ENCODE measurements at places on chromosomes 12 and 14.

DNA sequence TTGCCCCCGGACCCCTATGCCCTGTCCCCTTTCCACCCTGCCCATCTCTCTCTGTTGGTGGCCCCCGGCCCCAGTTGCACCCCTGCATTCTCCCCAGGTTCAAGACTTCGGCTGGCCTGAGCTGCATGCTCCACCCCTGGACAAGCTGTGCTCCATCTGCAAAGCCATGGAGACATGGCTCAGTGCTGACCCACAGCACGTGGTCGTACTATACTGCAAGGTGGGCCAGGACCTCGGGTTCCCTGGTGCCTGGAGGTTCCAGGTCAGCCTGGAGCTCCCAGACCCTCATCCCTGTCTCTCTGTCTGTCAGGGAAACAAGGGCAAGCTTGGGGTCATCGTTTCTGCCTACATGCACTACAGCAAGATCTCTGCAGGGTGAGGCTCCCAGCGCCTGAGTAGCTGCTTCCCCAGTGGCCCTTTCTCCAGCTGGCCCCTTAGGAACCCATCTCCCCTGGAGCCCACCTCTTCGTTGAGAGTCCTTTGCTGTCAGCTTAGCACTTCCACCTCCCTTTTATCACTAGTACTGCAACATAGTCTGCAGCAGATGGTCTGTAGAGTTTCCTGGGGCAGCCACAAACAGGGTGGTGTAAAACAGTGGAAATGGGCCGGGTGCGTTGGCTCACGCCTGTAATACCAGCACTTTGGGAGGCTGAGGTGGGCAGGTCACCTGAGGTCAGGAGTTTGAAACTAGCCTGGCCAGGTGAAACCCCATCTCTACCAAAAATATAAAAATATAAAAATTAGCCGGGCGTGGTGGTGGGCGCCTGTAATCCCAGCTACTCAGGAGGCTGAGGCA, 5.8 kb downstream of the TNS2 start:
- no peak for DNase-seq

GRCh38 chr12:84793558-84794367, 118.8 kb downstream of the SLC6A15 start:
- DNase-seq = no peak

DNA sequence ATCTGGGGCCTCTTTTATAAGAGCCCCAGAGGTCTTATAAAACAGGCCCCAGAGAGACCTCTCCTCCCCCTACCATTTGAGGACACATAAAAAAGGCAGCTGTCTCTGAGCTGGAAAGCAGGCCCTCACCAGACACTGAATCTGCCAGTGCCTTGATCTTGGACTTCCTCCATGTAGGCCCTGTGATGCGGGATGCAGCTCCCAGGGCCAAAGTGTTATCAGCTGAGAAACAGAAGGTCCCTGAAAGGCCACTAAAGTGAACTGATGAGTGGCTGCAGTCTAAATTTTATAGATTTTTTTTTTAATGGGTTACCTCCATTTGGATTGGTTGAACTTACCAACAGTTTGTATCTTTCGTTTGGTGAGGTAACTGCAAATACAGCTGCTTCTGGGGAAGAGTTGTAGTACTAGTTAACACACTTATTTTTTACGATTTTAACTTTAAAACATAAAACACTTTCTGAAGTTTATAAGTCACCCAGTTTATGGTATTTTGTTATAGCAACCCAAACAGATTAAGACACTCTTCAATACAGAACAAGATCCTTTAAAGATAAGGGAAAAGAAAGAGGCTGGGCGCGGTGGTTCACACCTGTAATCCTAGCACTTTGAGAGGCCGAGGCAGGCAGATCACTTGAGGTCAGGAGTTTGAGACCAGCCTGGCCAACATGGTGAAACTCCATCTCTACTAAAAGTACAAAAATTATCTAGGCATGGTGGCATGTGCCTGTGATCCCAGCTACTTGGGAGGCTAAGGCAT, 5.6 kb upstream of the GUCY2C start:
- DNase-seq = no peak

DNA sequence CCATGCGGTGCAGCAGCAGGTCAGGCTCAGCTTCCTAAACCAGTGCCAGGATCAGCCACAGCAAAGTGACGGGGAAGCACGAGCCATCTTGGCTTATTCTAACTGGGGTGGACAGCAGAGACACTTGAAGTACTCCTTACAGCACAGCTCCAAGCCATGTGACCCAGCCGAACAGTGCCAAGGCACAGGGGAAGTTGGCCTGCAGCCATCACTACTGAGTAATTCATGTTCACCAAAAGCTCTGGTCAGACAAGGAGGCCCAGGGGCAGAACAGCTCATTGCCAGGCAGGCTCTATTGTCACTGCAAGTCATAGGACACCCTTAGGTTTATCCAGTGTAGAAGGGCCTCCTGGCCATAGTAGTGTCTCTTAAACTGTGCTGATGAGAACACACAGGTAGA, 23.4 kb upstream of the SLC35F4 start:
- no peak for DNase-seq

DNA sequence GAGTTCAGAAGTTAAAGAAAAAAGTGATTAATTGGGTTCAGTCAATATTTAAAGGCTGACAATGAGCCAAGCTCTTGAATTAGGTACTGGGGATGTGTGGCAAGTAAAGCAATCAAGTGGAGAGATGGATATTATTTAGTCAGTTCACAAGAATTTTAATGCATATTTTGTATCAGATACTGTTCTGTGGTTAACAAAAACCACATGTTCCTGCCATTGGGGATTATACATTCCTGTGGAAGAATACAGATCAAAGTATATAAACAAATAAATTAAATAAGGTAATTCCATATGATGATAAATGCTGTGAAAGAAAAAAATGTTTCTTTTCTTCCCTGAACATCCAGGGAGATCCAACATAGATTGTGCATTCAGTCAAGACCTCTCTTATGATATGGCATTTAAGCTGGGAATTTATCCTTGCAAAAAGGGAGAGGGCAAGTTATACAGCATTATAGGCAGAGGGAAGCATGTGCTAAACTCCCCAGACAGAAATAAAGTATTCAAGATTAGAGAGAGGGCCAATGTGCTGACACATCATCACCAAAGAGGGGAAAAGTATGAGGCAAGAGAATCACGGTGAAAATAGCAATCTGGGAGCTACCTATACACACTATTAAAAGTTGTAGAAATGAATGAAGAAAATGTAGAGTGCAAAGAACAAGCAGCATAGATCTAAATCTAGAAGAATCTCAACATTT, 17.6 kb upstream of the A2M start:
- DNase-seq = no peak

DNA sequence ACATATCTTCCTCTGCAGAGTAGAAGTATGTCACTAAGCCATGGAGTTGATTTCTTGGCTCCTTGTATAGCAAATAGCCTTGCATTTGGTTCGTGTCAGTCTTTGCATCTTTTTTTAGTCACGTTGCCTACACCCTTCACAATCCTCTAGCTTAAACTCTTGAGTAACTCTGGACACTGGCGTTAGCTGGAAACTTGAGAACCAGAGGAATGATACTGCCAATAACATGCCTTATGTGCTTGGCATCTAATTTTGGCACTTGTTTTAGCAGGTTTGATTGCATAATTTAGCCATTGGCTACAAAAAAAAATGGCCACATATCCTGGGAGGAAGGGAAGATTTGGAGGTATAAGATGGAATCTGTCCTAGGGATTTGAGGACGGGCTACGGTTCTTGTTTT, 136.2 kb downstream of the ETV6 start:
- DNase-seq = no peak

- no peak for DNase-seq
Measured at GRCh38 chr14:54627540-54628363, 60.8 kb downstream of the SAMD4A start.

- no peak for DNase-seq
Measured at GRCh38 chr12:94149781-94150239, 1.4 kb downstream of the PLXNC1 start.

DNA sequence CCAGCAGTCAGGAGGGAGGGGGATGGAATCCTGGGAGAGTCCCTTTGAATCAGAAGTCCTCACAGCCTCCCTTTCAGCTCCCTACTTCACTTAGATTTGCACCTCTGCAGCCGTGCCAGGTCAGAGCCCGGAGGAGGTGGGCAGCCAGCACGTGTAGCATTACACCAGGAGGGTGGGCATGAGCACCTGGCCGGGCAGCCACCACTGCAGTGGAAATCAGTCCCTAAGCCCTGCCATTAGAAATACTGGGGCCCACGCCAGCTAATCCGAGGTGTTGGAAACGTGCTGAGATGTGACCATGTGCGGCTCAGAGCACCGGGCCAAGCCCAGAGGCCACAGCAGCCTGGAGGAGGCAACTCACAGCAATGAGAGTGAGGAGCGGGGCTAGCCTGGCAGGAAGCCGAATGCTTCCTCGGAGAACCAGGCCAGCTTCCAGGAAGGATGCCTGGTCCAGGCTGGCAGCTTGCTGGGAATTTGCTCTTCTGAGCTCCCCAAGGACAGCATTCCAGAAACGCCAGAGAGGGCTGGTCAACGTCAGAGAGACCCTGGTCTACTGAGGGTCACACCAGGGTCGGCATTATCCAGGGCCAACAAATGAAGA, 9.4 kb upstream of the CACNA2D4 start:
- DNase-seq = peak; percentile 22

DNA sequence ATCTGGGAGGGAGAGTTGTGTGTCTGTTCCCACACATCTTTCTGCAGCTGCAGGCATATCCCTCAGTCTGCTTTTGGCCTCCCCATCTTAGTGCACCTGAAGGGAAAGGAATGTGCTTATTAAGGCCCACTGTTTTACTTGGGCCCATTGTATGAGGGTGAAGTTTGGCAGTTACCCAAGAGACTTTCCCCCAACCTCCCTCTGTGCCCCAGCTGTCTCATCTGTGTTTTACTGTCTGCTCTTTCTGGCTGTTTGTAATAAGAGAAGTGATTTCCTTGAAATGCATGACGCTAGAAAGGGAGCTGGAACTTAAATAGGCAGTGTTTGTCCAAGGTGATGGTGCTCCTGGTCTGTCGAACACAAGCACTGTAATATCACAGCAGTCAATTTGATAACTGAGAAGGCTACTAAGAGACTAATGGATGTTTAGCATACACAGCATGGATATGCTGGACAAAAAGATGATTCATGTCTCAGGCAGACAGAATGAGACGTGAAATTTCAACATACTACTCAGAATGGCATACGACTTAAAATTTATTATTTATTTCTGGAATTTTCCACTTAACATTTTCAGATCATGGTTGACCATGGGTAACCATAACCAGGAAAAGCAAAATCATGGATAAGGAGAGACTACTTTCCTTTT, 43.6 kb downstream of the FSCB start:
- no peak for DNase-seq

GRCh38 chr12:124481257-124481750, 86.1 kb downstream of the NCOR2 start:
- DNase-seq = no peak

GRCh38 chr14:97306760-97307246, 509.6 kb downstream of the VRK1 start:
- DNase-seq = no peak

GRCh38 chr12:72017054-72017651, 78.5 kb downstream of the TPH2 start:
- DNase-seq = peak; percentile 70

DNA sequence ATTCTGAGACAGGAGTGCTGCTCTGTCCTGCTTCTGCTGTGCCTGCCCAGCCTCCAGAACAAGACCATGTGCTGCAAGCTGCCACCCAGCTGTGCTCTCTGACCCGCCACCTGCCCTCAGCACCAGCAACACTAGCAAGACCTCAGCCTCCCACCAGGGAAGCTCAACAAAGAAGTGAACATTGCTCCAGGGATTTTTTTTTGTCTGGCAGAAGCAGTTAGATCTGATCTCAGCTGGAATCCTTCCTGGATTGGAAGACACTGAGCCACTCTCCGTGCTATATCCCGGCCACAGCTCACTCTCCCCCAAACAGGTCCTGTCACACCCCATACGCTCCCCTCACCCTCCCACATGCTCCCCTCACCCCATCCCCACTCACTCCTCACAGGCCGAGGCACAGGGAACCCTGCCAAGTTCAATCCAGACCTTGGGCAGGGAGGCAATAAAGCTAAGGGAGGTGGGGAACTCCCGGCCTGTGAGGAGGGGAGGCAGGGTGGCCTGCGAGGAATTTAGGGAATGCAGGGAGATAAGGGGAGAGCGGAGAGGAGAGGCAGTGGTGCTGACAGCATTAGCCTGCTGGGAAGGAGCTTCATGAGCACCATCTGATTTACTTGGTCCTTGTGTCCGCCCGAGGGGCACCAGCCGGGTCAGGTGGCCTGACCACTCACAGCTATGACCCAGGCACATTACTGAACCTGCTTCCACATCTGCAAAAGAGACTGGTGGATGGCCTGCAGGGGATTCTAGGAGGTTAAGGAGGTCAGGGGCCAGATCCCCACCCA, 29.7 kb downstream of the CCDC85C start:
- DNase-seq = no peak

- DNase-seq = no peak
Measured at GRCh38 chr14:33210311-33210710, 271.6 kb downstream of the NPAS3 start.

DNA sequence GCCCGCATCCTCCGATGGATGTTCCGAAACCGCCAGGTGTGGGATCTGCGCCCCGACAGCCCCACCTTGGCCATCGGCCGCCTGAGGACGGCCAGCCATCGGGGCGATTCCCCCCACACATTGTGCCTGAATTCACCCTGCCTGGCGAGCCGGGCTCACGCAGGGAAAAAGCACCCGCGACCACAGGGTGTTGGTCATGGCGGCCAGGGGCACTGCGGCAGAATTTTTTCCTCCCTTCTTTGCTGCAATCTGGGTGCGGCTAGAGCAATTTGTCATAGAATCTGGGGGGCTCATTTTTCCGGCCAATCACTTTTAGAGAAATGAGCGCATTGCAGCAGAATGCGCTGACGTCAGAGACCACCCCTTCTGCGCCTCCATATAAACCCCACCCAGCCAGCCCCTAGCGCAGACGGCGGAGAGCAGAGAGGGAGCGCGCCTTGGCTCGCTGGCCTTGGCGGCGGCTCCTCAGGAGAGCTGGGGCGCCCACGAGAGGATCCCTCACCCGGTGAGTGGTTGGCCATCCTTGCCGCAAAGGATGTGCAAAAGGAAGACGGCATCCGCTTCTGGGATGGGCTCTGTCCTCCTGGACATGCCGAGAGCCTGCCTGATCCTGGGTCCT, at the start of gene MEG3:
Gene MEG3, plus strand, starts transcription at position 406 of the 619 bp plus-strand sequence.
- DNase-seq = peak; percentile 74

DNA sequence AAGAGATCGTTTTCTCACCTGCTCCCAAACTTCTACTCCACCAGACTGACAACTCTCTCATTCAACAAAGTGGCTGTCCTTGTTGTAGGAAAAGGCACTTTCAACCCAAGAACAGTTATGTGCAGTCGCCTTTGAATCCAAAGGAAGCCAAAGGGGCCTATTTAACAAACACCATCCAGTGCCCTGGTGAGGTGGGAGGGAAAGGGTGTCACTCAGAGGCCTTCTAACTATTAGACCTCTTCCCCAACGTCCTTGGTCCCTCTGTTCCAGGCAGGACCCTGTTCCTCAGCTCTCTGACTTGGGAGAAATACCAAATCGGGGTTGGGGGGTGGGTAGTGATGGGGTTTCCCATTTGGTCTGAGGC, 3.2 kb downstream of the SIX4 start:
- no peak for DNase-seq

DNA sequence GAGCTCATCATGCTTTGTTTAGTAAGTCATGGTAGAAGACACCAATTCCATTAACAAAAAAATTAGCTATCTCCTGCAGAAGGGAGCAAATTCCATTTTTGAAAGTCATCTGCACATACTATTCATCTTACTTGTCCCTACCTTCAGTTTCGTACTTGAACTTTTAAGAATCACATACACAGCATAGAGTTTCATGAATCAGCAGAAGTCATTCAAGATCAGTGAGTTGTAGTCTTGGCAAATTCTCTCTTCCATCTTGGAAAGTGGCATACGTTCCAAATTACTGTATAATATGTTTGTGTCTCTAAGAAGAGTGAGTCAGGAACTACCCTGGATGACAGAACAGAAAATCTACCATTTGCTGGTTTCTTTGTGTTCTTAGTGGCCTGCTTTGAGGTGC, 14.1 kb downstream of the VRK1 start:
- no peak for DNase-seq
